ENCODE measurements at places on chromosomes 11 and 22.

GRCh38 chr11:76615950-76616349 lies 54.6 kb downstream of the LRRC32 start:
- DNase-seq: no peak

DNA sequence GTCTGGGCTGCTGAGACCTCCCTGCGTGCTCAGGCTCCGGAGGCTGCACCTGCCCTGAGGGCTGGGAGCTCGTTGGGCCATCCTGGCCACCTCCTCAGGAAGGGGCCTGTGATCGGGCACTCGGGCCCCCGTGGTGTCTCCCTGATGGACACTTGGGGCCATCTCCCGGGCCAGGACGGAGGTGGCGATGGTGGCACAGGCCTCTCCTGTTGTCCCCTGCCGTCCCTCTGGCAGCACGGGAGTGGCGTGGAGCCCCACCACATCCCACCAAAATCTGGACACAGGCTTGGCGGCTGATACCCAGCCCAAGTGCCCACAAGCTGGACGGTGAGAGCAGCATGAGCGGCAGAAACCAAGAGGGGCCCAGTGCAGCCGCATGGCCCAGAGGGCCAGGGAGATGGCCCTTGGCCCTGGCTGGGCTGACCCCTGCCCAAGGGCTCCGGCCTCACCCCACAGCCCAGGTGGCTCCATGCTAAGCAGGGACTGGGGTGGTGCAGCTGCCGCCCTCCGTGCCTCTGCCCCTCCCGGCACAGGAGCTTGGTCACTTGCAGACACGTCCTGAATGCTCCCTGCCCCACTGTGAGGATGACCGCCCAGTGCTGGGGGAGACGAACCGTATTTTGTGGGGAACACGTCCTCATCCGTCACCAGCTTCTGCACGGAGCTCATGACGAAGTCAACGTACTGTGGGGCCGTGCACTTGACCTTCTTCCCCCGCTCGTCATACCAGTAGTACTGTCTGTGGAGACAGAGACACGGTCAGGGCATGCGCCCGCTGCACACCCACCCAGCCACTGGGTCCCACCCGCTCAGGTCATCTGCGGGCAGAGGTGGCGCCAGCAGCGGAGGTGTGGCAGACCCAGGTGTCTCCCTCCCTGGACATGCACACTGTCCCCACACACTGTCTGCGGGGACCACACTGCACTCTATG lies 15.6 kb downstream of the MOB2 start:
- no peak for DNase-seq

DNA sequence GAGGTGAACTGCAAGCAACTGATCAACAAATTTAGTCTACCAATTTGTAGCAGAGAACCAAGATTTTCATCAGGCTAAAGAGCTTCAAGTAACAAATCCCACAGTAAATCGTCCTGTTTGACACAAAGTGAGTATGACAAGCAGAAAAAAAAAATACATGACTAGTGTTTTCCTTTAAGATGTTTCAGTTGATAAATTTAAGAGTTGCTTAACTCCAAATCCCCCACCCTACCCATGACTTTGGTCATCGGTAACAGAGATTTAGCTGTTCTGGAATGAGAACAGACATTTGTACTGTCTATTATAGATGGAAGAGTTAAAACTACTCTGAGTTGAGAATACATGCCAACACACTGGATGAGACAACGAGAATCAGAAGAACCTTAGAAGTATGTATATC lies 165.0 kb upstream of the MTMR2 start:
- DNase-seq: no peak

DNA sequence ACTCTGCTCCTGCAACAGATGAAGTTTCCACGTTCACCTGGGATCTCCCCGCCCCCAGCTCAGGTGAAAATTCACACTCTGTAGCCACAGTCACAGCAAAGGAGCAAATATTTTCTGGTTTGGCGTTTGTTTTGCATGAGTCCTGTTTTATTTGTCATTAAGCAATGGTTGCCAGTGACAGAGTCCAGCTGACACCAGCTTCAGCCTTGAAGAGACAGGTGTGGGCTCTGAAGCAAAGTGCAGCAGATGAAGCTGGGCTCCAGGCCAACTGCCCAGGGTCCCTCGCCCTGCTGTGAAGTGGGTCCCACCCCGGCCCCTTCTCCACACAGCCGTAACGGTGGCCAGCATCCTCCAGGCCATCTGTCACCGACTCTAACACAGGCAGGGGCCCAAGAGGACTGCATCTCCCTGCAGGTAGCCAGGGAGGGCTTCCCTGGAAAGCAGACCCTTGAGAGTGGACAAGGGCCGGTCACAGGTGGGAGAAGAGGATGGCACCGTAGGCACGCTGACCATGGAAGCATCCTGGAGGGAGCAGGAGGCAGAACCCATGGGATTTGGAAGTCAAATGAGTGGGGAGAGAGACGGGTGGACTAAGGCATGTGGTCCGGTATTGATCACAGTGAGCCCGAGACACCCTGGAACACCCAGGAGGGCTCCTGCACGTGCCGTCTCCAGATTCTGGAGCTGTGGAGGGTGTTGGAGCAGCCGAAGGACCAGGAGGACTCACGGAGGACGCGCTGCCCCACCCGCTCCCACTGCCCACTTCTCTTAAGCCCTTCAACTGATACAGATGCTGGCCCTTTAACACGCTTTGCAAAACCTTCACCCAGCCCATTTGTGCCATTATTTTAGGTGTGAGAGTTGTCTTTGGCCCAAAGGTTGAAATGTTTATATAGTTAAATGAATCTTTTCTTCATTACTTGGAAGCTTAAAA lies 294.5 kb downstream of the BRD1 start:
- no peak for DNase-seq

DNA sequence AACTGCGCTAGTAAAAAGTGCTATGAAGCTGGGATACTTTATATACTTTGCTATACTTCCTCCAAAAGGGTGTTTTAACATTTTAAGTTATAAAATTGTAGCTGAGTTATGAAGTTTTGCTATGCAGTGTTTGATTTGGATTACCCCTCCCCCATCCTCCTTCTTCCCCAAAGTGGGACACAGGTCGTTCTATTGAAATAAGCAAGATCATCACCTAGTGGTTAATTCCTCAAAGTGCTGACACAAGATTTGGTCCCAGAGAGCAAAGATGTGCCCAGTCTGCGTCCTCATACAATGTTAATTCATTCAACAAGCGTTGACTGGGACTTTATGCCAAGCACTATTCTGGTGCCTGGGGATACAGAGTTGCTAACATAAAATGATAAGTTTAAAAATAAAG lies 78.5 kb downstream of the SPON1 start:
- DNase-seq: no peak

DNA sequence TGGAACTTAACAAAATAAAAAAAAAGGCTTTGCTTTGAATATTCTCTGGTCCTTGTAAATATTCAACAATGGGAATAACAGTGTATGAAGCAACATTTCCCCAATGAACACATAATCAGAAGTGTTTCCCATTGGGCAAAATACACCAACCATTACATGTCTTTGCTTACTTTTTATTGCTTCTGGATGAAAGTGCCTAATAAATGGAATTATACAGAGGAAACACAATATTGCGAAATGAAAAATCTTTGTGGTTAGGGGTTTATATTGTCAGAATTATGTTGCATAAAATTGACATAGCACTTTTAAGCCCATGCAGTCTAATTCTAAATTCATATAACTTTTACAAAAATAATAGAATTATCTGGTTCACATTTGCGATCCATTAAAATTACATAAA lies 386.4 kb downstream of the DCDC1 start:
- no peak for DNase-seq

DNA sequence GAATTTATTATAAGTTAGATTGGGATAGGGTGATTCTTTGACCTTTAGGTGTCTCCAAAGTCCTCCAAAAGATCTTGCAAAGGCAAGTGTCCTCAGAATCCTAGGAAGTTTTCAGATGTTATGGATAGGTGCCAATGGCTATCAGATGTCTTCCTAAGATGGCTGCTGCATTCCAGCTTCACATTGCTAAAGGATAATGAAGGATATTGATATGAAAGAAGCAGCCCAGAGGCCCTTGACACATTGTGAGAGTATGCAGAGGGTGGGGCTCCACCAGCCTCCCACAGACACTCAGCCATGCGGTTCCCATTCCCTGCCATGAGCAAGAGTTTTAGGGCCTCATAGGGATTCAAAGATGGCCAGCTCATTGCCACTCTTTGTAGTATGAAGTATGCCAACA lies 22.3 kb upstream of the GLYATL2 start:
- no peak for DNase-seq

GRCh38 chr11:66820381-66820780 lies 22.9 kb upstream of the RCE1 start:
- DNase-seq: no peak

DNA sequence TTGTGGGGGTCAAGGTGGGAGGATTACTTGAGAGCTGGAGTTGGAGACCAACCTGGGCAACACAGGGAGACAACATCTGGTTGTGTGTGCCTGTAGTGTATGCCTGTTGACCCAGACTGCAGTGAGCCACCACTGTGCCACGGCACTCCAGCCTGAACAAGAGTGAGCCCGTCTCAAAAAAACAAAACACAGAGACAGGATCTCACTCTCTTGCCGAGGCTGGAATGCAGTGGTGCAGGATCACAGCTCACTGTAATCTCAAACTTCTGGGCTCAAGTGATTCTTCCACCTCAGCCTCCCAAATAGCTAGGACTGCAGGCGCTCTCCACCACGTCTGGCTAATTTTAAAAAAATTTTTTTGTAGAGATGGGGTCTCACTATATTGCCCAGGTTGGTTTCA lies 112.5 kb downstream of the SGSM3 start:
- no peak for DNase-seq

DNA sequence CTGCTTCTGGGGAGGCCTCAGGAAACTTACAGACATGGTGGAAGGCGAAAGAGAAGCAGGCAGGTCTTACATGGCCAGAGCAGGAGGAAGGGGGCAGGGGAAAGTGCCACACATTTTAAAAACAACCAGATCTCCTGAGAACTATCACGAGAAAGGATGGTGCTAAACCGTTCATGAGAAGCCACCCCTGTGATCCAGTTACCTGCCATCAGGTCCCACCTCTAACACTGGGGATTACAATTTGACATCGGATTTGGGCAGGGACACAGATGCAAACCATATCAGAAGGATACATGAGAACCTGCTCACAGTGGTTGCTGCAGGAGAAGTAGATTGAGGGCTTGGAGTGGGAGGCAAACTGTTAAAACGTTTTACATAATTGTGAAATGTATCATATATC lies 152.2 kb downstream of the ADAMTS15 start:
- no peak for DNase-seq

- no peak for DNase-seq
Observed at GRCh38 chr11:30447058-30447640, 124.2 kb downstream of the ARL14EP start.

GRCh38 chr11:8812438-8812837 lies 98.6 kb upstream of the AKIP1 start:
- no peak for DNase-seq

- no peak for DNase-seq
Observed at GRCh38 chr11:119696378-119697222, 32.4 kb downstream of the NECTIN1 start.

- no peak for DNase-seq
Observed at GRCh38 chr22:17566776-17567175, 3.5 kb downstream of the SLC25A18 start.

- DNase-seq: no peak
Observed at GRCh38 chr11:34299284-34299972, 58.4 kb downstream of the ABTB2 start.

DNA sequence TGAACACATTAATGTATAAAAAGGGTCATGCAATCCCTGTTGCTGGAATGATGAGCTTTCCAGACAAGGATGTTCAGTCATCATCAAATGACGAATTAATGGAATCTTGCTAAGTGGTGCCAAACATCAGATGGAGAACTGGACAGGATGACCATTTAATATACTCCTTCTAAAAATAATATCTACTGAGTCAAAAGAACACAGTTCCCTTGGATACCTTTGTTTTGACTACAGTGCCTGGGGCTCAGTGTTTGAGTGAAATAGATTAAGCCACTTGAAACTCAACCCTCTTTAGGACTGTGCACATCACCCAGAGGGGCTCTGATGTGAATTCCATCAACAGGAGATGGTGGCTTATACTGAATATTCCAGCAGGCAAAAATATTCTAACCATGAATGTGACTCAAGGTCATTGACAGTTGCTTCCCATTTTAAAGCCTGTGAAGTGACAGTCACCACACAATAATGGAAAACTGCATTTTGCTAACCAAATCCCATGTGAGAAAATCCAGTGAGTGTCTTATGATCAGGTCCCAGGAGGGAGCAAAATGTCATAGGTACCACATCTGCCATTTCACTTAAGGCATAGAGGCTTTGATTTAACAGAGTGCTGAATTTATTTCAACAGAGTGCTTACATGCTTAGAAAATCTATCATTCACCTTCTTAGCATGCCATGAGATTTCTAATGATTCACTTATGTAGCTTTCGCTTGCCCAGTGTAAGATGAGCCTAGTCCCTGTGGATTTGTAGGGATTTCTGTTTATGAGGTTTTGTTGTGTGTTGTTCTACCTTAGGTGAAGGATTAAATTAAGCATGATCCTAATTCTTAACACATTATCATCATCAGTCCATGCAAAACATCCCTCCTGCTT lies 41.3 kb upstream of the SLN start:
- no peak for DNase-seq

- peak; percentile 79 for DNase-seq
Observed at GRCh38 chr11:128579798-128580504, 7.4 kb downstream of the ETS1 start.

- DNase-seq: no peak
Observed at GRCh38 chr11:120257346-120257745, 17.4 kb downstream of the POU2F3 start.

DNA sequence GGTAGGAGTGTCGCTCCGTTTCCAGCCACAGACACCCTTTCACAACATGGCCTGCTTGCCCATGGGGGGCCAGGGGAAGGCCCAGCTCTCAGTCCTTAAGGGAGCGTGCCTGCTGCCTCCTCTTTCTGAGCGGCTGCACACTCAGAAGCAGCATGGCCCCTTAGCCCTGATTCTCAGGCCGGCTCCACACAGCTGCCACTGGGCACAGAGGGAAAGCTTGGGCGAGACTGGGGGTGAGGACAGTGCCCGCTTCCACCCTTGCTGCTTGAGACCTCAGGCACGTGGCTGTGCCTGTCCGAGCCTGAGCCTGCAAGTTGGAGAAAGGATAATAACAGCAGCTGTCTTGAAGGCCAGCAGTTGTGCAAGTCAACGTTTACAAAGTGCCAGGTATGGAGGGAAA lies 416.3 kb downstream of the SHANK2 start:
- DNase-seq: no peak

GRCh38 chr11:66964495-66964894 lies 6.3 kb upstream of the PC start:
- DNase-seq: no peak

DNA sequence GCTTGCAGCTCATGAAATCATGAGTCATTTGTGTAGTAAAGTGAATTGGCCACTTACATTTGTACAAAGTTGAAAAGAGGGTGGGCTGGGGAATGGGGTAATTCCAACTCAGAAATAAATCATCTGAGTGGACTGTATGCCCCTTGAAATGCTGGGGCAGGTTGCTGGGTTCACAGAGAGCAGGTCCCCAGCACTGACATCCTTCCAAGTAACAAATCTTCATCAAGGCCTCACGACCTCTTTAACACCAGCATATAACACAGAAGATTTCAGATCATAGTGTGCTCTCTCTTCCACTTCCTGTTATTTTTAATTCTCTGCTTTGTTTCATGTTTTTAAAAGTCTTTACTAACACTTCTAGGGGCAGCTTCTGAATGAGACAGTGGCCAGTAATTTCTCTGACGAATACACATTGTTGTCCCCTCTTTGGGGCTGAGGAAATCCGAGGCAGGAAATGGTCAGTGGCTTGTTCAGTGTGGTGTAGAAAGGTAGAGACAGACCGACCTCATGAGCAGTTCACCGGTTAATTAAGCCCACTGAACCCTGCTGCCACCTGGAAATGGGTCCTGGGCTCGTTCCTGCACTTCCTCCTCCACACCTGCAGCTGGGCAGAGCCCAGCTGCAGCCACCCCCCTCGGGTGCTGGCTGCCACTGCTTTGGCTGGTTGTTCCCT lies 127.7 kb downstream of the MAML2 start:
- DNase-seq: peak; percentile 53
